AG04450 (cell line): ENCODE measurements at places on chromosomes 3 and 15.

DNA sequence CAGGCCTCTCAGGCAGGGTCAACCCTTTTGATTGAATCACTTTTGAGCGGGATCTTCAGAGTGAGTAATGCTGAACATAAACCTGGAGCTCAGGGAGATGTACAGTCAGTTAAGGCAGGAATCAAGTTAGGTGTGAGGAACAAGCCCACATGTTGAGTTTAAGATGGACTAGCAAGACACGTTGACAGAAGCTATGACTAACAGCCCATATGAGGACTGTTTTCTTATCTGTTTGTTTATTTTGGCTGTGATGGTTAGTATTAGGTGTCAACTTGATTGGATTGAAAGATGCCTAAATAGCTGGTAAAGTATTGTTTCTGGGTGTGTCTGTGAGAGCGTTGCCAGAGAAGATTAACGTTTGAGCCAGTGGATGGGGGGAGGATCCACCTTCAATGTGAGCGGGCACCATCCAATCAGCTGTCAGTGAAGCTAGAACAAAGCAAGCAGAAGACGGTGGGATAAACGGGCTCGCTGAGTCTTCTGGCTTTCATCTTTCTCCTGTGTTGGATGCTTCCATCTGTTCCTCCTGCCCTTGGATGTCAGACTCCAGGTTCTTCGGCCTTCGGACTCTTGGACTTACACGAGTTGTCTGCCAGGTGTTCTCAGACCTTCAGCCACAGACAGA lies 232.3 kb upstream of the STAC start:
- DNase-seq, result no peak

DNA sequence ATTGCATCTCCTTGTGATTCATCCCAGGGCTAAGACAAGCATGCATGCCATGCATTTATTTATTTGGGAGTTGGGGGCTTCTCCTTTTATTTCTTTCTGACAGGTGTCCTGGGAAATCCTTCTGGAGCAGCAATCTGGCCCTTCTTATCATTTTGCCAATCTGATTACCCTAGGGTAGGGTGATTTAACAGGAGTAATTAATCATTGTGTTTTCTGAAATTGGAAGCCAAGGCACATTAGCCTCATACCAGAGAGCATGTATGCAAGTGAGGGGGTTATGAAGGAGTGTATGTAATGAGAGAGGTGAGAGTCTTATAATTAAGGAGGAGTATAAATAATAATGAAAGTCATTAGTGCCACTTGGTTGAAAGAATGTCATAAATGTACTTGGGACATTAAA lies 37.4 kb upstream of the ARPP21 start:
- no peak for DNase-seq

- no peak for DNase-seq
Measured at GRCh38 chr3:106692624-106693023, 684.6 kb upstream of the CCDC54 start.

DNA sequence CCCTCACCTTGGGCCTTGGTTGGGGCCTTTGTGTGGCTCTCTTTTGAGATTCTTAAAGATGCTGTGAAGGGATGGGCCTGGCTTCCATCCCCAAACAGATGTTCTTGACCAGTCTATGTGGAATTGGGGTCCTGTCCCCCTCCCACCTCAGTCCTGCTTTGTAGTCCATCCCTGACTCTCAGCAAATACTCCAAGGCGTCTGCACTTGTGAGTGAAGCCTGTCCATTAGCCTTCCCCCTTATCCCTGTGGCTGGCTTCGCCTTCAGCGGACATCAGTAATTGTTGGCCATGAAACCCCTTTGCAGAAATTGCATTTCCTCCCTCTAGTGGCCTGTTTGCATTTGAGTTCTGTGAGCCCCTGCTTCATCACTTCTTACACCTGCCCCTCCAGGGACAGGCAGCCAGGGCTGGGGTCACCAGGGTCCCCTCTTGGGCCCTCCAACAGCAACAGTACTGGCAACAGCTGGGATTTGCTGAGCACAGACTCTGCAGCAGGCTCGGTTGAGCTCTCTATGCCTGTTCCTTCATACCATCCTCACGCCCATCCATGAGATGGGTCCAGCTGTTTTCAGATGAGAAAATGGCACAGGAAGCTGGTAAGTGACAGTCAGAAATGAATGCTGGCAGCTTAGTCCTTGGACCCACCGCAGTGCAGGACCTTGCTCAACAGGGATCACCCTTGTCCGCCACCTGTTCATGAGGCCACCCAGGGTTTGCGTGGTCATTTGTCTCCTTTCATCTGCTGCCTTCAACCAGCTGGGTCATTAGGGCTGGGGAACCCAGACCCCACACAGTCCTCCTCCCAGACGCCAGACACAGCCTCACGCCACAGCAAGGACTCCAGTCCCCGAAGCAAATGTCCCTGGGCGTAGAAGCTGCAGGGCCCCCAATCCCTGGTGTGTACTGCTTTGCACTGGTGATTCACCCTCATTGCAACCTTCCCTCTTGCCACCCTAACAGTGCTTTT lies 8.9 kb upstream of the LRRK1 start:
- DNase-seq, result no peak

DNA sequence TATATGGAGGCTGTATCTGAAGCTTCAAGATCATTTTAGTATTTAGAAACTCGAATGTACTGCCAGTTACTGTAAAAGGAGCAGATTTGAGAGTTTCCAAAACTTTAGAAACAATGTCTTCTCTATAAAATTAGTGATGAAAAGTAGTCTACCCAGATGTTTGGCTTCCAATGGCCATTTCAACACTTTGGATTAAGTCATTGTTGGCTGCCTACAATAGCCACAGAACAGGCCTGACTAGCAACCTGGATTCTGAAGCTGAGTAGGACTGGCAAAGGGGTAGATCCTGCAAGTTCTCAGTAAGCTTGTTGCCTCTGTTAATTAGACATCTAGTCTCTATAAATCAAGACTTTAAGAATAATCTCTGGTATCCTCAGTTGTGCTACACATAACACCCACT lies 239.0 kb upstream of the KCNMB2 start:
- DNase-seq, result no peak
